HFFc6 (cell line): ENCODE measurements at places on chromosomes 7 and 10.
A peak's percentile ranks its signal among the peaks of the same experiment; 100 is the strongest.

GRCh38 chr10:30227481-30227880, 121.6 kb downstream of the MTPAP start:
- no peak for DNase-seq

DNA sequence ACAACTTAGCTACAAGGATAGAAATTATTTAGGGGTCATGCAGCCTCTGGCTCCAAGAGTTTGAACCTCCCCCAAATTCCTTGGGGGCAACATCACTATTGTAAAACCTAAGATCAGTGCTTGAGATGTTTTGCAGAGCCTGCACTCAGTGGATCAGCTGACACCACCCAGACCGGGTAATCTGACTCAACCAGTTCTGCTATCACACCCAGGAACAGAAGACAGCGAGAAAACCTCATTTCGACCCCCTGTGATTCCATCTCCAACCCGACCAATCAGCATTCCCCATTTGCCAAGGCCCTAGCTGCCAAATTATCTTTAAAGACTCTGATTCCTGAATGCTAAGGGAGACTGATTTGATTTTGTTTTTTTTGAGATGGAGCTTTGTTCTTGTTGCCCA, 5.2 kb downstream of the TACR2 start:
- DNase-seq: peak; percentile 9

DNA sequence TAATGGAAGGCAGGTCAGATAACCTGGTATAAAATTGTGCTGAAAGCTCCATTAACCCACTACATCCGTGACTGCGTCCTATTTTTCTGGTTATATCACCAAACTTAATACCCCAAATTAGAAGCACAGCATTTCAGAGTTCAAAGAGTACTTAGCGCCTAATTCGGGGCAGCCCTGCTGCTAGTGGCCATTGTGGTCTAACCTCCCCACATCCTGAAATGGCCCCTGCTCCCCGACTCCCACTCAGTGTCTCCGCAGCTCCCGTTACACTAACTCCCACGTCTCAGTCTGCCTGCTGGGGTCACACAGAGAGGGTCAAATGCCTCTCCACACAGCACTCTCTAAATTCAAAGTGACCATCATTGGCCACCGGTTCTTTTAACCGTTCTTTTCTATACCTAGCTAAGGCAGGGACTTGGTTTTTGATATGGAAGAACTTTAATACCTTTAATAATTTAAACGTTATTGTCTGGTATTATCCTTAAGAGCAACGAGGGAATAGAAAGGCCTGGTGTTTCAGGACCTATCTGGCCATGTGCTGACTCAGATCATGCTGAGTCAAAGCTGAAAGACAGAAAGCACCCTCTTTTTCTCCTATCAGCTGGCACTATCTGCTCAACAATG, 117.1 kb downstream of the KMT2E start:
- peak; percentile 27 for DNase-seq

GRCh38 chr7:43450894-43451293, 132.0 kb upstream of the STK17A start:
- no peak for DNase-seq

DNA sequence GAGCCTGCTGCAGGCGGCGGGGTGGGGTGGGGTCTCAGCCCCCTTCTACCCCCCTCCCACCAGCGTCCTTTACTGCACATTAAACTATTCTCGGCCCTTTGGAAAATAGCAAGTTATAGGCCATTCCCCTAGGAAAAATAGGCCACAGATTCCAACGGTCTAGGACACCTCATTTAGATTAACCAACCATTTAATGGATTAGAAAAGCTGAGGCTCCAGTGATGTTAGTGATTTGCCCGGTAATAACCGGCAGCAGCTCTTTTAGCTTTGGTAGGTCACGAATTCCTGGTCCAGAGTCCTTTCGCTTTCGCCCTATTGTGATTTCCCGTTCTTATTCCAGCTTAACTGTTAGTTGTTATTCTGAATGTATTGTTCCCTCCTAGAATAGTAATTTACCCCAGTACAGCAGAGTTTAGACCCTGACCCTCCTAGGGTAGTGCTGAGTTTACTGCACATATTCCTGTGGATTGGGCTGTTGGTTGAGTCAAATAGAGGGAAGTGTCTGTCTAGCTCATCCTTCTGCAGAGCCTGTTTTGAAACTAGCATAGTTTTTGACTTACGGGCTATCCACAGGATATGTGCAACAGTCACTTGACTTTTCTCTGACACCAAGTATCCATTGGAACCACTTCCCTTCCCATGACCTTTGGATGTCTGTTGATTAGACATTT, 754 bp downstream of the GSTO1 start:
- DNase-seq: peak; percentile 73

- DNase-seq: no peak
Measured at GRCh38 chr10:114356751-114357514, 47.4 kb downstream of the AFAP1L2 start.

DNA sequence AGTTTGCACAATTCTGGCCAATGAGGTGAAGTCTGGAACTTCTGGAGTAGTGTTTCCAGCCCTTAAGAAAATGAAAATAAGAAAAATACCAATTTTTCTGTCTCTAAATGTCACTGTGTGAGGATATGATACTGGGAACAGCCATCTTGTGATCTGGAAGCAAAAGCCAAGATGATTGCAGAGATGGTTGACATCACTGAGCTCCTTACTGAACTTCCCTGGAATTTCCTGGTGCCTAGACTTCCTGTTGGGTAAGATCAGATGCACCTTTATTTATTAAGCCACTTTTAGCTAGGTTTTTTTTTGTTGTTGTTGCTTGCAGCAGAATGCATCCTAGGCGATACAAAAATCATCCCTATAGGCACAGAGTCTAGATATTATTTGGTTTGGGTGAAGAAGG, 27.3 kb upstream of the INHBA start:
- no peak for DNase-seq

GRCh38 chr7:16688249-16688648, 42.3 kb downstream of the BZW2 start:
- no peak for DNase-seq

- DNase-seq: no peak
Measured at GRCh38 chr10:44935966-44936295, 23.7 kb upstream of the RASSF4 start.

DNA sequence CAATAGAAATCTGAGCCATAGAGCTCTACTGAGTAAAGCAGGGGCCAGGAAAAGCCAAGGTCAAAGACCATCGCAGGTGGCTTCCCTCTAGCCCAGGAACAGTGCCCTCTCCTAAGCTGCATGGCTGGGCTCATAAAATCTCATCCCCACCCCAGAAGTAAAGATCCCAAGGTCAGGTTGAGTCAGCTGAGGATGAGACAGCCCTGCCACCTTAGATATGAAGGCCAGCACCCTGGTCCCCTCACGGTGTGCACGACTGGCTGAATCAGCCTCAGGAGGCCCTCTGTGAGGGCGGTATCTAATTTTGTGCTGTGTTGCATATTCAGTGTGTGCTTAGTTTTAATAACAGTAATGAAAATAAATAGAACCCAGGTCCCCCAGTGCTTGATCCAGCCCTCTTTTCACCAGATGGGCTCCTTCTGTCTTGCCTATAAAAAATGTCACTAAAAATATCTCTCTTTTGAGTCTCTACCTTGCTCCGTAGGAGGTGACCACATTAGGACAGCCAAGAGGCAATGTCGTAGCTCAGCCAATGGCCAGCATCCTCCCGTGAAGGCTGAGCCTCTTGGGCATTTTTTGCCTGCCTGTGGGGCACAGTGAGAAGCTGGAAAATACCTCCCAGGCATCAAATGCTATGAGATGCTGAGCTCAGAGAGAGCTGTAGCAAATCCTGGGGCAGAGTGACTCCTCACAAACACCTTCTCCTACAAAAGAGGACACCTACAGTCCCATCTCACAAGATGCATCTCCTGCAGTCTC, 424.0 kb downstream of the PLXNA4 start:
- DNase-seq: no peak

DNA sequence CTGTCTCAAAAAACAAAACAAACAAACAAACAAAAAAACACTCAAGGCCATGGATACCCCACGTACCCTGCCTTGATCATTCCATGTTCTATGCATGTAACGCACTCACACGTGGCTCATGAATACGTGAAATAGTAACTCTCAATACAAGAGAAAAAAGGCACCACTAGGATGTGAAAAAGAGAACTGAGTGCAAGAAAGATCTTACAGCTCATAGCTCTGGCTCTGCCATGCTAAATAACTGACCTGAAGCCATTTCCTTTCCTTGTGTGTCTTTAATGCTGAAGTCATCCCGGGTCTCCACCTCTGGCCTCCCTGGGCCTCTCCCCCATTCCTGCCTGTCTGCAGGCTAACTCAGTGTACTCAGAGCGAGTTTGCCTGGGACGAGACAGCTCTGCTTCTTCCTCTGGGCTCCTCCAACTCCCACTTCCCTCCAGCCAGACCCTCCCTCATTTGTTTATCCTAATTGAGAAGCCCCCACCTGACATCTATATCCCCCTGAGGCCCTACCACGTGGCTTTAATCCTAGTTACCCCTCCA, 117.3 kb downstream of the PRPF18 start:
- no peak for DNase-seq
